Stimulated activated CD4-positive, alpha-beta T cell treated with anti-CD3 and anti-CD28 coated beads, Interleukin-1b, Interleukin-23, amount 100 ng/mL, for 1 hour (primary cell): ENCODE measurements at places on chromosomes 6 and 20.

DNA sequence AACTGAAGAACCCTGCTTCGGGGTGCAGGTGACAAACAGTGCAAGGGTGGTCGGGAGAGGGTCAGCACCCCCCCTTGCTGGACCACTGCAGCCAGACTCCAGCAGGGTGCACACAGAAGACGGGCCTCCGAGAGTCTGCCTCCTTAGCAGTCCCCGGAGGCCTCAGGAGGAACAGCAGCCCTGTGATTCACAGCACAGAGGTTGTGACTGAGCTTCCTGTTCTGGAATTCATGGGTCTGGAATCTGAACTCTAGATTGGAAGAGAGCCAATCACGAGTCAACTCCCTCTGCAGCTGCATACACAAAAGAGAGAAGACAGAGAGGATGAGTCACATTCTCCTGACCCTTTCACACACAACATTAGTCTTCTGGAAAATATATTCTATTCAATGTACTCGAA is 249.0 kb upstream of the OPRM1 start:
- DNase-seq, result no peak

GRCh38 chr20:1882026-1882425 is 13.2 kb upstream of the SIRPA start:
- no peak for DNase-seq

GRCh38 chr6:455835-456234 is 64.3 kb downstream of the IRF4 start:
- DNase-seq, result no peak

DNA sequence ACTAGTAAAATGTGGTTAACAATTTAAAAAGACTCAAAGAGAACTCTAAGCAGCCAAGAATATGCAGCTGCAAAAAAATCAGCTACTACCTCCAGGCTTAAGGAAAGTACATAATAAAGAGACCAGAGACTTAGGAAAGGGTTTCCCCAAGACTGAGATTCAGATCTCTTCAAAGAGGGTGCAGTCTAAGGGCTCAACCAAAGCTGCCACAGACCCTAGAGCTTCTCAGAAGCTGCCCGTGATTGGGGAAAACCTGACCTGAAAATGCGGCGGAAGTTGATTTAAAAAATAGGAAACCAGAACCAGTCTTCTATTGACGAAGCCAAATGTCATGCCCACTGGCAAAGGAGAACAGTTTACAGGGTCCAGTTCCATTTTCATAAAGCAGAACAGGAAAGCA is 516.8 kb upstream of the MARCKS start:
- no peak for DNase-seq
